ENCODE measurements at places on chromosomes 2 and 18.

DNA sequence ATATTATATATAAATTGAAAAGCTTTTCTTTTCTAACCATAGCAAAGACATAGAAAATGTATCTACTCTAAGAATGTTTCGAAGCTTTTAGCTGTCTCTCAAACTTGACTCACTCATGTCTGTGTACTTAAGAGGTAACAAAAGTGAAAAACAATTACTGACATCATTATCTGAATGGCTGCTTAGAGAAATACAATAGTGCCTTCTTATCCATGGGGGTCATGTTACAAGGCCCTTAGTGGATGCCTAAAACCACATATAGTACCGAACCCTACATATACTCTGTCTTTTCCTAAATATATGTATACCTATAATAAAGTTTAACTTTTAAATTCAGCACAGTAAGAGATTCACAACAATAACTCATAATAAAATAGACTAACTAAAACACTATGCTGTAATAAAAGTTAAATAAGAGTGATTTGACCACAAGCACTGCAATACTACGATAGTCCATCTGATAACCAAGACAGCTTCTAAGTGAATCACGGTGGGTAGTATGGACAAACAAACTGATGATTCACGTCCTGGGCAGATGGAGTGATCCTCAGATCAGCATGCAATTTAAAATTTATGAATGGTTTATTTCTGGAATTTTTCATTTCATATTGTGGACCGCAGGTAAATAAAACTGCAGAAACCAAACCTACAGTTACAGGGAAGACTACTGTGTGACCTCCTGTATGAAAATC, 246.2 kb downstream of the XIRP2 start:
- DNase-seq, result no peak

DNA sequence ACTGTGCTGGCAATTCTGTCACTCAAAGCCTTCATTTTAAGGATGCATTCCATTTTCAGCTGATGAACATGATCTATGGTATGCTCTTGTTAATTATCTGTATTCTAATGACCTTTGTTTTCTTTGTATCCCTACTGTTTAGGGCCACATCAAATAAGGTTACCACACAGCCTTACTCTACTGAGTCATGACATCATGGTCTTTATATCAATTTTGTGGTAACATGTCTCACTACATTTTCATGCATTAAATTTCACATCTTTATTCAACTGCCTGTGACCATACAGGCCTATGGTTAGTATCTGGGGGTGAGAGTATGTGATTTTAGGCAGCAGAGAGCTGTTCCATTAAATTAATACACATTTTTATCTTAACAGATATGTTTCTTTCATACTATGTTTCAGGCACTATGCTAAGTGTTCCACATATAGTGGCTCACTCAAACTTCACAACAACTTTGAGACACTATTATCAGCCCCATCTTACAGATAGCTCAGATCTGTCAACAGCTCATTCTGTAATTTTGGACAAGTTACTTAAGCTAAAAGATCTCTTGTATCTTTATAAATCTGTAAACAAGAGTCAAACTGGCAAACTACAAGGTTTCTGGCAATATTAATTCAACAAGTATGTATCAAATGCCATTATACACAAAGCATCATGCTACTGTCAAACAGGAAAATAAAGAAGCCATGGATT, 18.0 kb downstream of the LRPPRC start:
- no peak for DNase-seq

GRCh38 chr18:13217466-13217961, 1.0 kb upstream of the LDLRAD4 start:
- peak; percentile 67 for DNase-seq

DNA sequence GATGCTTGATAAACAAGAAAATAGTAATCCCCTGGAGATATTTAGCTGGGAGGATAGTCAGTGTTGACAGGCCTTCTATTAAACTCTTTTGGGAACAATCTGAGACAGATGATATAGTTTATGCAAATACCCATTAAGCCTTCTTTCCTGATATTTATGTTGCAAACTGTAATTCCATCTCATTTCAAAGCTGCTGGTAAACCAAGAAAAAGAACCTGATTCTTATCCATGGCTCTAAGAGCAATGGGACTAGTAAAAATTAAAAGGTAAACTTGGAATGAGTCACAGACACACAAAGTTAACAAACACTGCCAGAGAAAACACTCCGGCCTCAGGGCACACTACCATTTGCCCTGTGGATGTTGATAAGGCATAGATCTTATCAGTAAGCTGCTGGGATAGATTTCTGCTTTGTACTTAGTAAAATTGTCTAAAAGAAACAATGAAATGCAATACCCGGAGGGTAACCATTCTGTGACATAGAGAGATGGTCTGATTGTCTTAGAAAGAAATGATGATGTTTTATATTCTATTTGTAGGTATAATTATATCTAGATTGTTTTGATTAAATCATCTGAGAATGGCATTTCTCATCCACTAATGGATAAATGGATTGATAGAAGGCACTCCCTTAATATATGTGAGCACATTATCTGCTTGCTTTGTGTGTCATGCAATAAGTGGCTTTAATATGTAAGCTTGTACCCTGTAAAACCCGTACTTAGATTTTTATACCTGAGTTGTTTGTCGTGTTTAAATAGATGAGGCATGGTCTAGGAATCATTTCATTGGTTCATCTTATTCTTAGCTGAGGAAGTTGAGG, 13.2 kb downstream of the GALR1 start:
- DNase-seq, result no peak

GRCh38 chr2:109087055-109087663, 41.8 kb upstream of the SH3RF3 start:
- no peak for DNase-seq

DNA sequence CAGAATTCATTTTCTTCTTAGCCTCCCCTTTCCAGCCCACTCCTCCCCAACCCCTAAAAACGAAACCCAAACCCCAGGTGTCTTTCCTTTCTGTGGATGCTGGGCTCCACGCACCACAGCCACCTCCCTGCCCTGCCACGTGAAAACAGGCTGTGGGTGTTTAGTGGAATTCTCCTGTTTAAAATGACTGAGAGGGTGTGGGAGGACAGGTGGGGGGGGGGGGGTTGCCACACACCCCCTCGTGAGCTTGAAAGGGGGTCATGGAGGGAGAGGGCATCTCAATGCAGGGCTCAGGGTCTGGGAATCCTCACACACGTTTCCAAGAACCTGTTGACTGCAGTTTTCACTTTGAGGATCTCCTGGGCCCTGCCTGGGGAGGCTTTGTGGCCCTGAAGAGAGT, 110.3 kb downstream of the FAM210A start:
- DNase-seq, result no peak

DNA sequence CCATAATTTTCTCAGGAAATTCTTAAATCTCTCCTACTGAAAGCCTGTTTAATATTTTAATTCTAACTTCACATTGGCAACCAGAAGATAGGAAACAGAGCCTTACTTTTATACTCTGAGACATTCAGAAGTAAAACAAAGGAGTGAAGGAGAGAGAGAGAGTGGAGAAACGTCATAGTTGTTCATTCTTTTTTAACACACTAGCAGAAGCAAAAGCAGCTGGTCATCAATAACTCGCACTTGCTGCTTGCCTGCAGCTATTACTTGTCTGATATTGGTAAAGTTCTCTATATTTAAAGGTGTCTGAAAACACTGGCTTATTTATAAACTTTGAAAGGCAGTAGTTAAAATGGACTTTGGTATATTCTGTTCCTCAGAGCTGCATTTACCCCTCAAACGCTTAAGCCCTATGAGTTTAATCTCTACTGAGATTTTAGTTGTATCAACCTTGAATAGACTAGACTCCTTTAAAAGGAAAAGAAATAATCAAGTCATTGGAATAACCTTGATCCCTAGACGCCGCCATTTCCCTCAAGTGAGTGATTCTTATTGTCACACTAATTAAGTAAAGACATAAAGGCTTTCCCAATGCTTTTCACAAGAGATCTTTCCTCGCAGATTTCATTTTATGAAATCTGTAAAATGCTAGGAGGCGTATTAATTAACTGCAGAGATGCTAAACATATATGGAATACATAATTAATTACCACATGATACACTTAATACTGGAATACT, 182.0 kb downstream of the PID1 start:
- DNase-seq, result no peak

DNA sequence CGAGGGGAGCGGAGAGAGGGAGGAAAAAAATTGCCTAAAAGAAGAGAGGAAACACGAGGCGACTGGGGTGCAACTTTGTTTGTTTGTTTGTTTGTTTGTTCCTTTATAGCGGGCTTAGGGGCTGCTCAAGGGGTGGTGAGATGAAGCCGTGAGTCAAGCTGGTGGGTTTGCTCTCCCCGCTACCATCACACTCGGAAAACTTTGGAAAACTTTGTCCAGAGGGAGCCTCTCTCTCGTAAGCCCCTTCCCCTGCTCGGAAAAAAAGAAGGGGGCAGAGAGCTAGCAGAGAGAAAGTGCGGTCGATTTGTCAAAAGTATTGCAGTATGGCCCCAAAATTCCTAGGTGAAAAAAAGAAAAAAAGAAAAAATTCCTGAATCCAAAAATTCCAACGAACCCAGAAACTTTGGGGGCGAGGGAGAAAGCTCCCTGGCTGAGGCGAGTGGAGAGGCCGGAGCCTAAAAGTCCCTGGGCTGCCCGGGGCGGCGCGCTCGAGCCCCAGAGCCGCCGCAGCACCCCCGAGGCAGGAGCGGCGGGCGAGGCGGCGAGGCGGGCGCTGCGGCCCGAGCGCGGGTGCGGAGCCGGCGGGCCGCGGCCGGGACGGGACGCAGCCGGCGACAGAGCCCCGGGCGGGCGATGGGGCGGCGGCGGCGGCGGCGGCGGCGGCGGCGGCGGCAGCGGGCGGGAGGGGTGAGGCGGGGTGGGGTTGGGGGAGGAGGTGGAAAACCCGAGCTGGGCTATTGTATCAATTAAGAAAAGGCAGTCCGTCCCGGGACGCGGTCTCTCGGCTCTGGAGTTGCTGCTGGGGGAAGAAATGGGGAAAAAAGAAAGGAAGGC, 558 bp upstream of the CYP26B1 start:
- peak; percentile 41 for DNase-seq

DNA sequence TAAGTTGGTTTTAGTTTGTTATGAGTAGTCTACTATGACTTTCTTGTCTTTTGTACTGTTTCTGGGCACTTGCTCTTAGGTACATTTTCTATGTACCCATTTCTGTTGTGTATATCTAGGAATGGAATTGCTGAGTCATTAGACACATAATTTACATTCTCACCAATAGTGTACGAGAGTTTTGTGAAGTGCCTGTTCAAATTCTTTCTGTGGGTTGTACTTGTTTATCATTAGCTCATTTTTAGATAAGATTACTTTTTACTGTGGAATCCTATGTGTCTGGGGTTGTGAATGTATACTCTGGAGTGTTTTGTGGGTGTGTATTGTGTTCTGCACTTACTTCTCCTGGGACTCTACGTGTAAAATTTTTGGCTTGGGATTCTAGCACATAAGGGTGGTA, 36.6 kb upstream of the CD28 start:
- no peak for DNase-seq

DNA sequence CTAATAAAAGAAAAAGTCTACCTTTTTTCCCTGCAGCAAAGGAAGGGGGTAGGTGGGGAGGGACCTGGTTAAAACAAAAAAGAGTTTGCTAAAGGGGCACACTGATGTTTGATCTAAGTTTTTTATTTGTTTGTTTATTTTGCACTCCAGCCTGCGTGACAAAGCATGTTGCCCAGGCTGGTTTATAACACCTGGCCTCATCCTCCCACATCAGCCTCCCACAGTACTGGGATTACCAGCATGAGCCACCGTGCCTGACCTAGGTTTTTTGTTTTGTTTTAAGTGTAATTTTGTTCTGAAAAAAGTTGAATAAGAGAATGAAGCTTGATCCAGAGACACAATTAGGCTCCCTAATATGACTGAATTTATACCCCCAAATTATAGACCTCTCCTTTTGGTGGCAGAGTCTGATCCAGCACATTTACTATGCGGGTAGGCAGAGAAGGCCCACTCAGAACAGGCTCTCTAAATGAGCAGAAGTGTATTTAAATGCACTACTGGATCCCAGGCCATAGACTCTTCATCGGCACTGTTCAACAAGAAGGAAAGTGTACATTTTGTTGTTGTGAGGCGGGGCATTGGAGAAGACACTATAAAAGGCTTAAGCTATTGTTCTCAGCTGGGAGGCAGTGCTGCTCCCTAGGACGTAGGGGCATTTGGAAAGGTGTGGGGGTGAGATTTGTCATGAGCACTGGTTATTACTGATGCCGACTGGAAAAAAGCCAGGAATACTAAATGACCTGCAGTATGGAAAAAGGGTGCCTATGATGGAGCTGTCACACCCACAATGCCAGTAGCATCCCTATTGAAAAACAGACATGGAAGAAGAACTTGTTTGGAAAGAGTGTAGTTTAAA, 32.4 kb downstream of the MRPS9 start:
- DNase-seq, result no peak

- DNase-seq, result no peak
Observed at GRCh38 chr2:167140767-167141166, 252.5 kb downstream of the XIRP2 start.

DNA sequence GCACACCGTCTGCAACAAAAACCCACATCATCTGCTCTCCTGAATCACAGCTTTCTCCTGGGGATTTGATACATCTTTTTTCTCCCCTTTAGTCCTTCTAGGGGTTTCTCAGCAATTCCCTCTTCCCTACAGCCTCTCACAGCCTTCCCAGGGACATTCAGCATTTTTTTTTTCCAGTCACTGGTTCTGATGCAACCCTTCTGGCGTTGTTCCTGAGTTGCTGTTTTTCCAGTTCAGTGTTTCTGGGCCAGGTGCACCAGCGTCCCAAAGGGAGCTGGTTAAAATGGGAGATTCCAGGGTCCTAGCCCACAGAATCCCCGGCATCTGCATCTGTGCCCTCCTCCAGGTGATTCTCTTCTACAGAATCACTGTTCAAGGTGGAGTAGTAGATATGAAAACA, 36.1 kb downstream of the ADCY3 start:
- no peak for DNase-seq

- peak; percentile 67 for DNase-seq
Observed at GRCh38 chr18:21194871-21195771, 46.9 kb upstream of the GREB1L start.

DNA sequence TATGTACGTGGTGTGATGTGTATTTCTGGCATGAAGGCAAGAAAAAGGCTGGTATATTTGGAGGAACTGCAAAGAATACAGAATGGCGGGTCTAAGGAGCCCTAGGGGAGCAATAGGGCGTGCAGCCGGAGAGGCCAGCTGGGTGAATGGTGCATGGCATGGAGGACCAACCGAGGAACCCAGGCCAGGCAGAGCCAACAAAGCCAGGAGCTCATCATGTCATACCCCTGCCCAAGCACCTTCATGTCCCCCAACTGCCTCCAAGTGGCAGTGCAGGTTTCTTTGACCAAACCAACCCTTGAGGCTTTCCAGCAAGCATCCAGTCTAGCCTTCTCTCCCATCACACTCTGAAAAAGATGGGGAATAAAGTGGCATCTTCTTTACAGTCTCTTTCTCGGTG, 8.9 kb upstream of the KCNK3 start:
- no peak for DNase-seq

DNA sequence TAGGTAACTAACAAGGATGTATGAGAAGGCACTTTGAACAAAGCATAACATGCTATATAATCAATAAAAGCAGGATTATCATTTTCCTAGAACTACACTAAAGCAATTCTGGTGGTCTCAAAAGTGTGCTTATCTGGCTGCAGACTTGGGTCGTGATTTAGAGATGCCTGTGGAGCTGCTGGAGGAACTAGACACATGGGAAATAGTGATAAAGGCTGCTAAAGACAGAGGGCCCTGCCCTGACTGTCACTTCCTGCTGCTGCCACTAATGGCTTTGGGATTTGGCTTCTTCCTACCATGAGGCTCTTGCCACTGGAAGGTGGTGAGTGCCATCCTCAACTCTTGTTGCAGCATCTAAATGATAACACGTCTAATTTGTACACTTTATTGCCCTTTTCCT, 22.5 kb downstream of the TMEM178A start:
- DNase-seq, result no peak

- no peak for DNase-seq
Observed at GRCh38 chr18:48749768-48750167, 201.0 kb downstream of the SMAD7 start.
